ENCODE measurements at places on chromosomes 1 and 21.

DNA sequence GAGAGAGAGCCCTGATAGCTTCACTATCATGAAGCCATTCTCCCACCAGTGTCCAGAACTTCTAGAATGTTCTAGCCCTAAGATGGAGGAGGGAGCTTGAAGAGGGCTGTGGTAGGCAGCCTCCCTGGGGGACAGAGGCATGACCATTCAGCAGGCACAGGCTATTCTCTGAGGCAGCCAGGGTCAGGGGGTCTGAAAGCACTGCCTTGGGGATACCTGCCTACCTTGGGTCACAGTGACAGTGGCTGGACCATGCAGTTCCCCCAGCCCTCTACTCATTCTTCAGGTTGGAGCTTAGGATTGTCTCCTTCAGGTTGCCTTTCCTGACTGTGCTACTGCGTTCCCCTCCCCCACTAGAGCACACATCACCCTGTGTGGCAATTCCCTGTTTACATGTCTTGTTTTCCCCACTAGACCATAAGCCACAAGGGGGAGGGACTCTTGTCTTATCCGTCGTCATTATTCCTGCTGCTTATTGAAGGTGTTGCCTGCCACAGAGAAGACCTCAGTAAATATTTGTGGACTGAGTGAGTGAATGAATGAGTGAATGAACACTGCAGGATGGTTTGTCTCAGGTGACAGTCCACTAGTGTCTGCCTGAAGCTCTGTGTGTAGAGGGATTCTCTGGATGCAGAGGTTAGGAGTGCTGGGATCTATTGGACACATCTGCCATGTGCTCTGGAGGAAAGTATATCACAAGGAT, 5.2 kb downstream of the ZDHHC18 start:
- no peaks in the 10 kb centered on the region for H3K27me3 ChIP-seq
- DNase-seq: no peak
- no peak overlapping the region for H3K27ac ChIP-seq
- no peak overlapping the region for H3K4me3 ChIP-seq

- H3K27me3 ChIP-seq: peaks cover 17% of the 10 kb centered on the region
- H3K4me3 ChIP-seq: peak overlapping the region; percentile 98
- peaks cover 5% of the 10 kb centered on the region for H3K4me1 ChIP-seq
- DNase-seq: no peak
These were observed 688 bp downstream of the PRXL2B start for GRCh38 chr1:2587071-2587859.

DNA sequence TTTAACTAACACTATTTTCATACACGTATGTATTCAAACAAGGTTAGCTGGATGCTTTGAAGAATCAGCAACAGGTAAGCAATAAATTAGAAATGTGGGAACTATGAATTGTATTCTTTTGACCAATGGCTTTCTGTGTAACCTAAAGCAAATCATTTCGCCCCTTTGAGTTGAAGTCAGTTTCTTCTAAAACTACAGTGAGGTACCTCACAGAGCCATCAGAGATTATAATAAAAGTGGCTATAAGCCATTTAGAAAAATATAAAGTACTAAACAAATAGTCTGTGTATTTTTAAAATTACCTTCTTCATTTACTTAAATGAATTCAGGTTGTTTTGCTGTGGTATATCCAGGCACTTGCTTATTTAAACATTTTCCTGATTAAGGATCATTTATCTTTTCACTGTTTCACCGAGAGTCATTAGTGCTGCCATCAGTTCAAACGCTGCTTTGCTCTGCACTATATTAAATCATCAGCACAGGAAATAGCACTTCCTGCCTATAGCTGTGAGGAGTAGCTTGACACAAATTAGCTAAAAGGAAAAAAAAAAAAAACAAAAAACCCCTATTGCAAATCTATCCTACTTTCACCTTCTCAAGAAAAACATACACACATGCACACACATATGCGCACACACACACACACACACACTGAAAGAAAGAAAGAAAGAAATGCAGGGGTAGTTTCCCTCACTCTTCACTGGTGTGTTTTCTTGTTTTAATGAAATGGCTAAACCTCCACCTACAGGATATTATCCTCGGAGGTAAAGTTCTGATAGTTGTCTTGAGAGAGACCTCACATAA, 39.8 kb upstream of the C1orf105 start:
- no peak overlapping the region for H3K4me3 ChIP-seq
- H3K27ac ChIP-seq: no peak overlapping the region
- DNase-seq: no peak

DNA sequence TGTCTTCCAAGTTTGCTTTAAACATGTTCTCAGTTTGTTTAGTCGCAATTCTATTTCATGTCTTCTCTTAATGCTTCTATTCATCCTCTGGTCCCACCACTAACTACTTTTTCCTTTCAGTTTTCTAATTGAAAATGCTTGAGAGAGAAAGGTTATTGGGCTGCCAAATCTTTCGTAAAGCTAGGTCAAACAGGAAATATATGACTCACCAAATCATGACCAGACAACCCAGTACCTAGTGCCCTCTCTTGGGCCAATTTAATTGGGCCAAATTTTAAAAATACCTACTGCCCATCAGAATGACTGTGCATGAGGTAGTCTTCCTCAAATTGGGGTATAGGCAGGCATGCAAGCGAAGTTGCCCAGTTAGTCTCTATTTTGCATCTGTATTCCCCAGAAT, 295.4 kb upstream of the PBX1 start:
- H3K27ac ChIP-seq: no peak overlapping the region
- DNase-seq: no peak
- H3K4me3 ChIP-seq: no peak overlapping the region
- no peaks in the 10 kb centered on the region for H3K4me1 ChIP-seq

GRCh38 chr1:157490467-157491165, 61.7 kb downstream of the FCRL5 start:
- peaks cover 13% of the 10 kb centered on the region for H3K27me3 ChIP-seq
- no peak overlapping the region for H3K4me3 ChIP-seq
- H3K27ac ChIP-seq: no peak overlapping the region
- no peak for DNase-seq
- no peaks in the 10 kb centered on the region for H3K36me3 ChIP-seq
- H3K4me1 ChIP-seq: no peaks in the 10 kb centered on the region

- H3K4me1 ChIP-seq: peaks cover 26% of the 10 kb centered on the region
- peak; percentile 13 for DNase-seq
- no peak overlapping the region for H3K27ac ChIP-seq
- no peak overlapping the region for H3K4me3 ChIP-seq
- H3K36me3 ChIP-seq: no peaks in the 10 kb centered on the region
- H3K27me3 ChIP-seq: no peaks in the 10 kb centered on the region
These were observed 14.4 kb downstream of the PPFIA4 start for GRCh38 chr1:203040513-203041275.

- H3K27me3 ChIP-seq: no peaks in the 10 kb centered on the region
- H3K27ac ChIP-seq: no peak overlapping the region
- no peak overlapping the region for H3K4me3 ChIP-seq
- DNase-seq: no peak
These were observed 142.5 kb downstream of the DAB1 start for GRCh38 chr1:57281324-57281723.

- no peaks in the 10 kb centered on the region for H3K36me3 ChIP-seq
- peak overlapping the region; percentile 85 for H3K27ac ChIP-seq
- peak overlapping the region; percentile 86 for H3K4me3 ChIP-seq
- no peaks in the 10 kb centered on the region for H3K27me3 ChIP-seq
- no peak for DNase-seq
These were observed 977 bp downstream of the LCA5L start for GRCh38 chr21:39444421-39445180.

GRCh38 chr1:8663915-8664329, 153.5 kb downstream of the RERE start:
- peak; percentile 23 for DNase-seq
- no peak overlapping the region for H3K27ac ChIP-seq
- no peaks in the 10 kb centered on the region for H3K36me3 ChIP-seq
- H3K27me3 ChIP-seq: no peaks in the 10 kb centered on the region
- no peak overlapping the region for H3K4me3 ChIP-seq

DNA sequence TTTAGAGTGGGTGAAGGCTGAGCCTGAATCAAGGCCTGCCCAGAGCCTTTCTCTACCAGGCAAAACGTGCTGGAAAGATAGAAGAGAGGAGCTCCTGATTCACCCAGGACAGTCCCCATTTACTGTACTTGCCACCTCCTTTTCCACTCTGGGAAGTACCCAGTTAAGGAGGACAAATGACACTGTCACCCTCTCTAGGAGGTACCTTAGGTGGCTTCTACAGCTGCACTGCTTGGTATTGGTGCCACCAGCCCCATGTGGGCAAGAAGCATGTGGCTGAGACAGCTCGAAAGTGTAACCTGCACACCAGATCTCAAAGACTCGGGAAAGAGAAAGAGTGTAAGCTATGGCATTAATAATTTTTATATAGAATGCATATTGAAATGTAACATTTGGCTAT, 42.3 kb downstream of the RUNX1 start:
- no peaks in the 10 kb centered on the region for H3K4me1 ChIP-seq
- DNase-seq: no peak
- H3K4me3 ChIP-seq: no peak overlapping the region
- no peak overlapping the region for H3K27ac ChIP-seq

GRCh38 chr1:159936273-159936904, 9.0 kb downstream of the IGSF9 start:
- H3K27ac ChIP-seq: no peak overlapping the region
- no peaks in the 10 kb centered on the region for H3K36me3 ChIP-seq
- DNase-seq: peak; percentile 51
- no peaks in the 10 kb centered on the region for H3K27me3 ChIP-seq

- no peaks in the 10 kb centered on the region for H3K4me1 ChIP-seq
- DNase-seq: no peak
- no peak overlapping the region for H3K27ac ChIP-seq
- no peak overlapping the region for H3K4me3 ChIP-seq
These were observed 805.8 kb upstream of the ADGRL2 start for GRCh38 chr1:80994934-80995333.

GRCh38 chr1:48725341-48726046, 51.2 kb downstream of the BEND5 start:
- H3K27ac ChIP-seq: no peak overlapping the region
- H3K4me3 ChIP-seq: no peak overlapping the region

DNA sequence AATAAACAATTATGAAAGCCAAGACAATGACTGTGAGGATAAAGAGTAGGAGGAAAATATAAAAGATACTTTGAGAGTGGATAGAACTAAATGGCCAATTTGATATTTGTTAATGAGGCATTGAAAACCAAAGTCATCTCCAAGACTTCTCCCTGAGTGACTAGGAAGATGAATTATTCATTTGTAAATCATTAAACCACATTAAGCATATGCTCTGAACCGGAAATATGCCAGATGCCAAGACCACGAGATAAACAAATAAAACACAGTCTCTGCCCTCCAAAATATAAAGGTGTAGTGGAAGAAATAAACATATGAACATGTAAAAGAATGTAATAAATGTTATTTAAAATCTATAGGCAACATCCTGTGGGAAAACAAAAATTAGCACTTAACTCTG, 78.8 kb downstream of the MRPL39 start:
- H3K27me3 ChIP-seq: no peaks in the 10 kb centered on the region
- no peaks in the 10 kb centered on the region for H3K4me1 ChIP-seq
- H3K36me3 ChIP-seq: no peaks in the 10 kb centered on the region
- H3K4me3 ChIP-seq: no peak overlapping the region
- H3K27ac ChIP-seq: no peak overlapping the region

DNA sequence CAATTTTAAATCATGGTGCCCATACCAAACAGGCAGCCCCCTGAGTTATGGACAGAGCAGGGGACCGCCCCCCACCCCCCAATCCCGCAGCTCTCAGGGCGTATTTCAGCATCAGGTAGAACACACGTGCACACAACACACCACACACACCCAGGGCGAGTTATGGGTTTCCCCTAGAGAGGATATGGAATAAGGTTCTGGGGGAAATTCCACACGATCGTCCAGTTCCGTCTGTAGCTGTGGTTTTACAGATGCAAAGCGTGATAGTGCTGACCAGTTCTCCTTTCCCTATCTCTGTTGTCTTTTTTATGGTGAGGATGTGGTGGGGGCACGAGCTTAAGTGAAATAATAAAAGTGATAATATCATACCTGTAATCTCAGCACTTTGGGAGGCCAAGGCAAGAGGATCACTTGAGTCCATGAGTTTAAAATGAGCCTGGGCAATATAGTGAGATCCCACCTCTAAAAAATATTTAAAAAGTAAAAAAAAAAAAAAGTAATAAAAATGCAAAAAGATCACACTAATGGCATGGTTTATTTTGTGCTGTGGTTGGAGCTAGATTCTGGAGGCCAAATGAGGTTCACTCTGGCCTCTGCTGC, 25.1 kb downstream of the C2CD2 start:
- H3K27me3 ChIP-seq: no peaks in the 10 kb centered on the region
- H3K4me1 ChIP-seq: peaks cover 58% of the 10 kb centered on the region
- peak overlapping the region; percentile 82 for H3K27ac ChIP-seq
- H3K36me3 ChIP-seq: no peaks in the 10 kb centered on the region
- no peak overlapping the region for H3K4me3 ChIP-seq
- no peak for DNase-seq

GRCh38 chr1:245116751-245117150, 38.0 kb upstream of the KIF26B start:
- no peaks in the 10 kb centered on the region for H3K27me3 ChIP-seq
- no peaks in the 10 kb centered on the region for H3K36me3 ChIP-seq
- H3K4me3 ChIP-seq: no peak overlapping the region
- no peak overlapping the region for H3K27ac ChIP-seq
- no peak for DNase-seq

DNA sequence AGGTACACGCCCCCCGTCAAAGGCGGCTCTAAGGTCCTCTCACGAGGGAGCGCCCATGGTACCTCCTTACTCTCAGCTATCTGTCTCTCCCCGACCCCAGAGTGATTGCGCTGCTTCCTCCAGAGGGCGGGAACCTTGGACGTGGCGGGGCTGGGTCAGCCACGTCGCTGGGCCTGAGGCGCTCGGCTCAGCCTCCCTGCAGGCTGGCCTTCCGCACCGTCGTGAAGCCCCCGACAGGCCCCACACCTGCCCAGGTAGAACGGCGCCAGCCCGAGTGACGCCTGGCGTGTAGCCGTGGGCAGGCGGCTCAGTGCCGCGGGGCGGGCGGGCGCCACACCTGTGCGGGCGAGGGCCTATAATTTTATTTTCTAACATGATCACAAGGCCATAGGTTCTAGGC, 122.2 kb upstream of the BEND5 start:
- no peak for DNase-seq
- no peak overlapping the region for H3K4me3 ChIP-seq
- H3K4me1 ChIP-seq: no peaks in the 10 kb centered on the region
- no peaks in the 10 kb centered on the region for H3K36me3 ChIP-seq
- no peak overlapping the region for H3K27ac ChIP-seq
- no peaks in the 10 kb centered on the region for H3K27me3 ChIP-seq

DNA sequence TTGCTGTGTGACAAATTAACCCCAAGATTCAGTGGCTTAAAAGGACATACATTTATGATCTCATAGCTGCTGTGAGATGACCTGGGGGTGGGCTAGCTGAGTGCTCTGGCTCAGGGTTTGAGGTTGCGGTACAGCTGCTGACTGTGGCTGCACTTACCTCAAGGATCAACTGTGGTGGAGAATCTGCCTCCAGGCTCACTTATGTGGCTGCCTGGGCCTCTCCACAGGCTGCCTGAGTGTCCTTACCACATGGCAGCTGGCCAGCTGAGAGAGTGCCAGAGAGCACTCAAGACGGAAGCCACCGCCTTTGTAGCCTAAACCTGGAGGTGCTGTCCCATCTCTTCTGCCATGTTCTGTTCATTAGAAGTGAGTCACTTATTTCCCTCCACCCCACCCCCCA, 5.7 kb downstream of the LRRC71 start:
- H3K4me1 ChIP-seq: no peaks in the 10 kb centered on the region
- DNase-seq: peak; percentile 51
- no peak overlapping the region for H3K27ac ChIP-seq
- peaks cover 7% of the 10 kb centered on the region for H3K27me3 ChIP-seq

GRCh38 chr1:90728502-90729287, 11.6 kb upstream of the BARHL2 start:
- H3K4me3 ChIP-seq: no peak overlapping the region
- peaks cover 89% of the 10 kb centered on the region for H3K27me3 ChIP-seq
- peaks cover 22% of the 10 kb centered on the region for H3K4me1 ChIP-seq
- no peak for DNase-seq
- H3K27ac ChIP-seq: no peak overlapping the region

Measured in tibial artery (tissue), 4 donors.